ENCODE measurements at places on chromosomes 1 and 21.

- no peak for DNase-seq
Observed at GRCh38 chr1:227357171-227357926, 39.1 kb upstream of the CDC42BPA start.

DNA sequence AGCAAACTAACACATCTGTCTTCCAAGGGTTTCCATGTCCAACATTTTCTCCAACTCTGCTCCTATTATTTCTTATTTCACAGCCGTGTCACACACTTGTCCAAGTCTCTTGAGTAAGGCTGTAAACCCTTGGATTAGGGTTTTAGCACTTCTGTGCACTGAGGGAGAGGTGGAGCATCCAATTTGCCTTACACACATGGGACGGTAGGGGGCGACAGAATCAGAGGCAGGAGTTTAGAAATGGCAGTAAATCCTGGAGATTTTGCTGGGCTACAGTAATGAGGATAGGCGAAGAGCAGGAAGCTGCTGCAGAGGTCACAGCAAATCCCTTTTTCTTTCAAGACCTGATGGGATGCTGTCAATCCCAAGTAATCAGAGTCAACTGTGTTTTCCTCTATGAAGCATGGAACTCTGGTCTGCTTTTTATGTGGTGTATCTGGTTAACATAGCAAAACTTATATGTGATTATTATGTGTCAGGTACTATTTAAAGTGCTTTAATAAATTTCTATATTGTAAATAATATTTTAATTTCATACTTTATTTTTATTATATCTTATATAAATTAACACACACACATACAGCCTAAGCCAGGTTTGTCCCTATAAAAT lies 15.4 kb upstream of the LCE5A start:
- peak; percentile 2 for DNase-seq

DNA sequence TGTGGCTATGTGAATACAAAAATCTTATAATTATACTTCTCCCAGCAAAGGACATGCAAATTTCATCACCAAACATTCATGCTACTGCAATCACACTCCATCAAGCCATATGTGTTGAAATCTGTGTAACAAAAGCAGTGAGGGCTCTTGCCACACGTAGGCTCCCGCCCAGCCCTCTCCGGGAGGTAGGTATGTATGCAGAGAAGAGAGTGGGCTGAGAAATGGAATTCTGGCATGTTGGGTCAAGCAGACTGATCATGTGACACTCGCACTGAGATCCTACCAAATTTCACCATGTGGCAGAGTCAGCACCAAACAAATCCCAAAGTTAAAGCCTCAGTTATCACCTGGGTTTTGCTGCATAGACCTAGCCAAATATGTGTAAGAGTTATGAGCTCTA lies 49.7 kb downstream of the APP start:
- no peak for DNase-seq

DNA sequence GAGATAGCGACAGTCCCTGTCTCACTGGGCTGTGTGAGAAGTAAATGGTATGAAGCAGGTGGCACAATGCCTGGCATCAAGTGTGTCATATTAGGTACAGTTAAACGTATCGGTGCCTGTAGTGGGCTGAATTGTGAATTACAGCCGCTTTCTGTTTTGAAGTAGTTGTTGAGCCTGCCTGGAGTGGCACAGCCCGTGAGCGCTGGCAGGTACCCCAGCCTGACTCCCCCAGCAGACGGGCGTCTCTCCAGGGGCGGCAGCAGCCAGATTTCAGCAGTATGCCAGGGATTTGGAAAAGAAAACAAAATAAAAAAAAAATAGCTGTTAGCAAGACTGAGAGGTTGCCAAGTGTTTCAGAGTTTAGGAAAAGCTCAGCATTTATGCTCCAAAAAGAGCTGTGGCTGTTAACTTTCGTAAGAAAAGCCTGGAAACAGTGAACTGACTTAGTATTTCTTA lies 26.6 kb upstream of the GPR153 start:
- DNase-seq: no peak

DNA sequence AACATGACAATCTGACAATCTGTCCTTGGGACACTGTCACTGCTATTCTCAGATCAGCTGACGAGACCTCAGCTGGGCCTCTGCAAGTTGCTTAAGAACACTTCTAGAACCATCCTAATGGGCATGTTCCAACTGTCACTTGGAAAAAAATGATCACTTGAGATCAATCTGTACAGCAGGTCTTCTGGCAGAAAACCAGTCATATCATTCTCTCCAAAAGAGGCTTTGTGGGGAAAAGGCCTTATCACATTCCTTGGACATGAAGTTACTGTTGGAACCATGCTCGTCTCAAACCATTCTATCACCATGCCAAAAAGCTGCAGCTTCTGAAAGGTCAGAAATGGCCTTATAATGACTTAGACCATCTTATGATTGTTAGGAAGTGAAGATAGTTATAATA lies 744.2 kb downstream of the USP25 start:
- no peak for DNase-seq

GRCh38 chr1:229397762-229398161 lies 36.1 kb downstream of the ACTA1 start:
- no peak for DNase-seq

DNA sequence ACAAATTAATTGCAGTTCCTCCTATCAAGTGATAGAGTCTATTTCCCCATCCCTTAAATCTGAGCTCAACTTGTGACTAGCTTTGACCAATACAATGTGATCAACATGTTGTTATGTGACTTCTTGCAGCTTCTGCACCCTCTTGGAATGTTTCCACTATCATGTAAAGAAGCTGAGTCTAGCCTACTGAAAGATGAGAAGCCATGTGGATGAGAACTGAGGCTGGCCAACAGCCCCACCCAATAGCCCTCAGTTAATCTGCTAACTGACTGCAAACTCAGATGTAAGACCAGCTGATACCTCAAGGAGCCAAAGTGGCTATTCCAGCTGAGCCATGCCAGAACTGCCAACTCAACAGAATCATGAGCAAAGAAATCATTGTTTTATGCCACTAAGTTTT lies 44.0 kb downstream of the LYST start:
- no peak for DNase-seq

GRCh38 chr1:117260761-117261423 lies 50.2 kb upstream of the VTCN1 start:
- no peak for DNase-seq

- DNase-seq: peak; percentile 81
Observed at GRCh38 chr1:95072532-95073419, at the start of gene ALG14. ALG14 (minus strand) TSS chr1:95072951; CDS start chr1:95072898, 53 bp downstream.

DNA sequence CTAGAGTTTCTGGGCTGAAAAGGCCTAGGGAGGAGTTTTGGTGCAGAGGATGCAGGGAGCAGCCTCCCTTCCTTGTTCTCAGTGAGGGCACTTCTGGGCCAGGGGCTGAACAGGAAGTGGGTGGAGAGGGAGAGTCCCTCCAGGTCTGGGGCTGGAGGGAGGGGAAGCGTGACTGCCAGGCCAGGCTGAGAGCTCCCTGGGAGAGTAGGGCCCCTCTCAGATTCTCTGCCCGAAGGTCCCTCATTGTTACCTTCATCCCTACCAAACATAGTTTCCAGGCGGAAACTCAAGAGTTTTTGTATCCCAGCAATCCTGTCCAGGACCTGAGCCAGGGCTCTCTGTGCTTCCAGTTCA lies 36.8 kb downstream of the CITED4 start:
- DNase-seq: no peak

GRCh38 chr1:114102136-114102535 lies 51.5 kb downstream of the SYT6 start:
- DNase-seq: no peak

DNA sequence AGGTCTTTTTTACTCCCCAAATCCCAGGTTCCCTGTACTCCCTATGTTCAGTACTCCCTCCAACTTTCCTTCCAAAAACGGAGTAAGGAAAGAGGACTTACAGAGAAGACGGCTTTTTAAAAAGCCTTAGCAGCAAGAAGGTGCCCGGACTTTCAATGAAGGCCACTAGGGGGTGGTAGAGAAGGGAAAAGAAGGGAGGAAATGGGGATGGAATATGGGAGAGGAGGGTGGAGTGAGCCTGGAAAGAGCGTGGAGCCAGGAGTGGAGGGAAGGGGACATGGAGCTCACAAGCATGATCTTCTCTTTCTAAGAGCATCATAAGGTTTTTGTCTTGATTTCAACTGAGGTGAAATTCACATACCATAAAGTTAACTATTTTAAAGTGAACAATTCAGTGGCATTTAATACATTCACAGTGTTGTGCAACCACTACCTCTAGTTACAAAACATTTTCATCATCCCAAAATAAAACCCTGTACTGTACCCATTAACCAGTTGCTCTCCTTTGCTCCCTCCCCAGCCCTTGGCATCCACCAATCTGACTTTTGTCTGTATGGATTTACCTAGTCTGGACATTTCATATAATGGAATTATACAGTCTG lies 129.9 kb downstream of the ZNF281 start:
- peak; percentile 17 for DNase-seq

DNA sequence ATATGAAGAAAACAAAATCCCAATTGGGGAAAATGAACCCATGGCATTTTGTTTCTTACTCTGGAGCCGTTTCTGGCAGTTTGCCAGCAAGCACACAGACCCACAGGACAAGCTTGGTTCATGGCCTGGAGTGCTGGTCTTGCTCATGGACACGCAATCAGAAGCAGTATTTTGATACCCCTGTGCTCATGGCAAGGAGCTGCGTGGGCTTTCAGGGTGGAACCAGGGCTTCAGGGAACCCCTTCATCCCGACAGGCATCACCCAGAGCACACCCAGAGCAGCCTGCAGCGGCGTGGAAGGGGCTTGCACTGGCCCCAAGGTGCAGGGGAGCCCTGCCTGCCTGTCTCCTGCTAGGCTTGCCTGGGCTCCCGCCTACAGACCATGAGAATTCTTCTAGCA lies 45.4 kb upstream of the PCBP3 start:
- DNase-seq: no peak

DNA sequence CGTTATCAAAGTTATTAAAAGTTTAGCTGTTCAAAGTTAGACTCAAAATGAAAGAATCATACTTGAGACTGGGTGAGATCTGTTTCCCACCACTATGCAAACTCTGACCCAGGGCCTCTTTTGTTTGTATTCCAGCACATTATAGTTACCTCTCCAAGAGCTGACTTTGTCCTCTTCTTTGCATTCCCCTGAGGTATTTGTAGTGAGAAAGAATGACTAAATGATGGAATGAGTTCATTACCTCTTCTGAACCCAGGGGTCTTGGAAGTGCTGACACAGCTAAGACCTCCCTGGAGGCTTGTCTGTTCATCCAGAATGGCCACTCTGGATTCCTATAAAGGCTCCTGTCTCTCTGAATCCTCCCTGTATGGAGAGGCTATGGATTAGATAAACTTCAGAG lies 62.4 kb downstream of the FGGY start:
- DNase-seq: no peak

DNA sequence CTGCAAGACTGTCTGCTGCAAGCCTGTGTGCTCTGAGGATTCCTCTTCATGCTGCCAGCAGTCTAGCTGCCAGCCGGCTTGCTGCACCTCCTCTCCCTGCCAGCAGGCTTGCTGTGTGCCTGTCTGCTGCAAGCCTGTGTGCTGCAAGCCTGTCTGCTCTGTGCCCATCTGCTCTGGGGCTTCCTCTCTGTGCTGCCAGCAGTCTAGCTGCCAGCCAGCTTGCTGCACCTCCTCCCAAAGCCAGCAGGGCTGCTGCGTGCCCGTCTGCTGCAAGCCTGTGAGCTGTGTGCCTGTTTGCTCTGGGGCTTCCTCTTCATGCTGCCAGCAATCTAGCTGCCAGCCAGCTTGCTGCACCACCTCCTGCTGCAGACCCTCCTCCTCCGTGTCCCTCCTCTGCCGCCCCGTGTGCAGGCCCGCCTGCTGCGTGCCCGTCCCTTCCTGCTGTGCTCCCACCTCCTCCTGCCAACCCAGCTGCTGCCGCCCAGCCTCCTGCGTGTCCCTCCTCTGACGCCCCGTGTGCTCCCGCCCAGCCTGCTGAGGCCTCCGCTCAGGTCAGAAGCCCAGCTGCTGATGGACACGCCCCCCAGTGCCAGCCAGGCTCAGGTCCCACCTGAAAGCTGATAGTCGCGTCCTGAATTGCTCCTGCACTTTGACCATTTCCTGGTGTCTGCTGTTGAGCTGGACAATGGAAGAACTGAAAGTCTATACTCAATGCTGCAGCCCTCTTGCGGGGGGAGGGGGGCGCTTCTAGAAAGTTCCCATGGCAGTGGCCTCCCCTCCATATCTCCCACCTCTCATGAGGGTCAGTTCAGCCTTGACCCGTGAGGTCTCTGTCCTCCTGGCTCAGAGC lies 1.2 kb downstream of the KRTAP10-4 start:
- DNase-seq: peak; percentile 18

DNA sequence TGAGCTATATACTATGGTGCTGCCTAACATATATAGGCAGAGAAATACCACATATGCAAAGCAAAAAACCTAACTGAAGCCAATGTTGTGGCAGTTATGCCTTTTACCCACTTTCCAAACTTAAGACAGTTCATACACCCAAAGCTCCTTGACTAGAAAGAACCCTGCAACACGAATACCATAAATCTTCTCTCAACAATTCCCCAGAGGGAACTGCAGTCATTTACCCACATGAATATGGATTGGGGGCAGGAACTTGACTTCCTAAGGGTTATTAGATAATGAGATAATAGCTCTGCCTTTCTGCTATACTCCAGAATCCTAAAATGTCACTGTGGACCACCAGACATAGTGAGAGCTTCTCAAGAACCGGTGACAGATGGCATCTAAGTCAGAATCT lies 2.9 kb upstream of the ASPM start:
- no peak for DNase-seq

DNA sequence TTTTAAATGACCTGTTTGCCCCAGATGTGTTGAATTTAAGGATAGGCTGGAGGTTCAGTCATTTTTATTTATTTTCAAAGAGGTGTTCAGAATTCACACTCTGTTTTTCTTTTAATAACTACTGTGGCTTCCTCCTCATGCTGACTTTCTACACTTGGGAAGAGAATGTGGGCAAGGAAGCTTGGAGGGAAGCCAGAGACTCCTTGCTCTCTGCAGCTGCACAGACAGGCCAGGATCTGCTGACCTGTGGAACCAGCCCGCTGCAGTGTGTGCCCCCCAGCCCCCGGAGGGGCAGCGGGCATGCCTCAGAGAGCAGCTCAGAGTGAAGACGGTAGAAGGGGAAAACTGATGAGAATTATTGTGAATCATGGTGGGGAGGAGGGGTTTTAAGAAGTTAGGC lies 16.9 kb downstream of the MGST3 start:
- no peak for DNase-seq

- no peak for DNase-seq
Observed at GRCh38 chr1:222048094-222048595, 306.3 kb upstream of the DUSP10 start.

DNA sequence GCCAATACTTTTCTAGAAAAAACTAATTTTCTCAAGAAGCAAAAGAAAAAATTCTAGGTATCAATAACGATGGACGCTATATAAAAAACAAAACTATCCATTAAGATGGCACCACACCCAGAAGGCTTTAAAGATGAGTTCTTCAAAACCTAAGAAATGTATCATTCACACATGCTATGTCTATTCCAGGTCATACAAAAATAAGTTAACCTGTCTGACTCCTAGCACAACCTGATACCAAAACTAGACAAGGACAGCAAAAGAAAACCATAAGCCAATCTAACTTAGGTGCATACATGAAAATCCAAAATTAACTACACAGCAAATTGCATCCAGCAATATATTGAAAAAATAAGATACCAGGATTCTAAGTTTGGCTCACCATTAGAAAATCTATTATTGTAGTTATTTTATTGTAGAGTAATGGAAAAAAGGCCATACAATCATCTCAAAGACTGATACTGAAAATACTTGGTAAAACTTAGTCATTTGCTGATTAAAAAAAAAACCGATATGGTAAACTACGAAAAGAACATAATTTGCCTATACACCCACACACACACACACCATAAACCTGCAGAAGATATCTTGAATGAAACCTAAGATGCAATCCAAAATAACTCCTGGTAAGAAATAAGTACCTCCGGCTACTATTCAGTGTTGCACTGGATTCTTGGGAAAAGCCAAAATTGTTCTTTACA lies 55.0 kb downstream of the TRAF5 start:
- no peak for DNase-seq

- no peak for DNase-seq
Observed at GRCh38 chr1:228814176-228814575, 78.9 kb downstream of the RHOU start.

All from NCI-H748 treated with DMSO at 0.1 percent for 48 hours (cell line).